GM13977 (cell line): ENCODE measurements at places on chromosomes 6 and 20.

DNA sequence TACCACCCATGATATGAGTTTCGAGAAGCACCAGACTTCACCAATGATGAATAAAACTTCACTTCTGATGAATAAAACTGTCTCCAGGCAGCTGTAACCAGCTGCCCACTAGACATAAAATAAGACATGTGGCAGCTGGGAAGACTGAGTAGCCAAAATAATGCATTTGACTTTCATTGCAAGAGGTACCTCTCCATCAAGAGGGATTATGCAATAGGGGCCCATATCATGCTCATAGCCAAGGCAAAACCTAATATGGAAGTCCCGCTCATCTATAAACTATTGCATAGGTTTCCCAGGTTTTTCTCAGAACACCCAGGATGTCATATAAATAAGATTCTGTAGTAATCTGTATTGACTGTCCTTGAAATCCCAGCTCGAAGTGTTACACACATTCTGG is 155.5 kb downstream of the SIM1 start:
- DNase-seq = no peak

DNA sequence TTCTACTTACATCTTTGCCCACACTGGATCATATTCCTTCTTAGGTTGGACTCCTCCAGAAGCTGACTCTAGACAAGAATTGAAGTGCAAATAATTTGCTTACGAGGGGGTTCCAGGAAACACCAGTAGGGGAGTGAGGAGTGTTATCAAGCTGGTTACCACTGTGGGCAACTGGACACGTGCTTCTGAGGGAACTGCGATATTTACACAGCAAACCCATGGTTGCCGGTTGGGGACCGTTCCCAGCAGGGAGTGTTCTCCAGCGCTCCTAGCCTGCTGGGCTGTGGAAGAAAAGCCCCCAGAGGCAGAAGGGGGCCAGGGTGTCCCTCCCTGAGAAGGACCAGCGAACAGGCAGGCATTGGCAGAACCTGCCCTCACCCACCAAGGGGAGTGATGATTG is 21.7 kb downstream of the MDFI start:
- DNase-seq = no peak

DNA sequence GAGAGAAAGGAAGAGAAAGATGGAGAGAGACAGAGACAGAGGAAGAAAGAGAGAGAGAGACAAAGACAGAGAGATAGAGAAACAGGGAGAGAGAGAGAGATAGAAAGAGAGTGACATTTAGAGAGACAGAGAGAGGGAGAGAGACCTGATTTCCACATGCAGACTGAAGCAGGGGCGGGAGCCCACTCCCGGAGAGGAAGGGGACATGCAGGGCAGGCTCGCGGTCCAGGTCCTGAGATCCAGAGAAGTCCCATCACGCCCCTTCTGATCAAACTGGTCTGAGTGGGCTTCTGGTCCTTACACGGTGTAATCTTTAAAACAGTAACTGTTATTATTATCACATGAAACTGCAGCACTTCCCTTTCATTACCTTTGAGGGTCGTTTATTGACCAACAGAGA is 62.2 kb downstream of the PHACTR3 start:
- no peak for DNase-seq

DNA sequence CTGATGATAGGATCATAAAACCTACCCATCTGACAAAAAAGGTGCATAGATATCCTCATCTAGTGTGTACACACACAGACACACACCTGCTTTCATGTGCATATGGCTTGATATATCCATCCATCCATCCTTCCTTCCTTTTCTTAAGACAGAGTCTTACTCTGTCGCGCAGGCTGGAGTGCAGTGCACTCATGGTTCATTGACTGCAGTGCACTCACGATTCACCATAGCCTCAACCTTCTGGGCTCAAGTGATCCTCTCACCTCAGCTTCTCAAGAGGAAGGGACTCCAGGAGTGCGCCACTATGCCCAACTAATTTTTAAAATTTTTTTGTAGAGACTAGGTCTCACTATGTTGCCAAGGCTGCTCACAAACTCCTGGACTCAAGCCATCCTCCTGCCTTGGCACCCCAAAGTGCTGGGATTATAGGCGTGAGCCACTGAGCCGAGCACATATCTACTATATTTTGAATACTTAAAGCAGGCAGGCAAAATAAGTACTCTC is 27.1 kb downstream of the ADNP start:
- no peak for DNase-seq

- no peak for DNase-seq
Observed at GRCh38 chr20:56422076-56422823, 10.2 kb downstream of the CASS4 start.
